ENCODE measurements at places on chromosomes 6 and 20. TPM values are rescaled to one million over a fixed set of nuclear protein-coding genes. Genes with fewer than 3 reads are reported as not detected.

TDRD6 gene
- total RNA-seq: 2.5 TPM

CALHM4 gene
- not detected for total RNA-seq

NAA20 gene
- total RNA-seq: 28.5 TPM

EYA2 gene
- total RNA-seq: 0.94 TPM

Measured in parietal lobe (tissue), 2 donors.